ENCODE measurements at places on chromosomes 3 and 15. TPM values are rescaled to one million over a fixed set of nuclear protein-coding genes. Genes with fewer than 3 reads are reported as not detected.

- DNase-seq: no peak
Measured at GRCh38 chr3:69719587-69720122, 19.6 kb upstream of the MITF start.

The SLC28A1 gene
- not detected for total RNA-seq

DNA sequence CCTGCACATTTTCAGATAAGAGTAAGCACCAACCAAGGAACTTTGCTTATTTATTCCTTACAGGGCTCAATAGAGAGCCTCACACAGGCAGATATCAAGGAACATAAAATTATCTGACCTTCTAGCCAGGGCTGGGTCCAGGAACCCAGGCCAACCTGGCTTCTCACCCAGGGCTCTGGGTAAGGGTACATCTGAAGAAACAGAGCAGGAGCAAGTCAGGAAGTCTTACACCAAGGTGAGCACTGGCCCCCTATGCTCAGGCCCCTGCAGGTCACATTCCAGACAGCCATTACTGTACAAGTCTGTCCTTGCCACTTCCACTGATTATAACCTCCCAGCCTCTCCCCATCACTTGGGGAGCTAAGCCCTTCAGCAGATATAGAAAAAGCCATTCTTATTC, 19.1 kb downstream of the TF start:
- DNase-seq: no peak

DNA sequence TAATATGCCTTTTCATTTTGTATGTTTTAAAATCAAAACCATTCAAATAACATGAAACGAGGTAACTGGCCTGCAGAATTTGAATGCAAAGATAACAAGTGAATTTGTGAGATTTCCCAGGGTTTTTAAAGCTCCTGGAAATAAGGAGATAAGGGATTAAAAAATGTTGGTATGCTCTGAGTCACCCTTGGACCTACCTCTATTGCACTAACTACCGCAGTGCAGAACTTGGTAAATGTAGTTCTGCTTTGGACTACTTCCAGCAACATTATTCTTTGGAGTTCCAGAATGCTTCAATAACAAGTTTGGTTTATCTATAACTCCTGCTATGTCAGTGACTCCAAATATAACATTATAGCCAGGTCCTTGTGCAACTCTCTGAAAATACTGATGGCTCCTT, 201.7 kb downstream of the GAP43 start:
- no peak for DNase-seq
